ENCODE measurements at places on chromosomes 1 and 21. TPM values are rescaled to one million over a fixed set of nuclear protein-coding genes. Genes with fewer than 3 reads are reported as not detected.

DNA sequence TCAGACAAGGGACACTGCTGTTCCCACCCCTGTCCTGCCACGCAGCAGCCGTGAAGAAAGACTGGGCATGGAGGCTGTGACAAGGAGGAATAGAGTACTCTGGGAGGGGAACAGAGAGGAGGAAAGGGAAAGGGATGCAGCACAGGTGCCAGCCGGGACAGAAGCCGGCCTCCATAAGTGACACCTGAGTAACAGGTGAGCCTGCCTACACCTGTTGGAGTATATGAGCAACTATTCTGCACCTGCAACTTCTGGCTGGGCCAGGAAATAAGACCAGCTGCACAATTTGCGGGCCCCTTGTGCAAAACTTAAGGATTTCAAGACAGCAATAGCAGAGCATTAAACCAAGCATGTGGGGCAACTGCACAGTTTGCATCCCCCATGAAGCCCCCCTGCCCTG is 72.5 kb upstream of the GOLT1A start:
- no peak overlapping the region for H3K4me3 ChIP-seq
- no peak for DNase-seq
- H3K36me3 ChIP-seq, result no peaks in the 10 kb centered on the region
- peak overlapping the region; percentile 65 for H3K27ac ChIP-seq
- peaks cover 32% of the 10 kb centered on the region for H3K4me1 ChIP-seq

DNA sequence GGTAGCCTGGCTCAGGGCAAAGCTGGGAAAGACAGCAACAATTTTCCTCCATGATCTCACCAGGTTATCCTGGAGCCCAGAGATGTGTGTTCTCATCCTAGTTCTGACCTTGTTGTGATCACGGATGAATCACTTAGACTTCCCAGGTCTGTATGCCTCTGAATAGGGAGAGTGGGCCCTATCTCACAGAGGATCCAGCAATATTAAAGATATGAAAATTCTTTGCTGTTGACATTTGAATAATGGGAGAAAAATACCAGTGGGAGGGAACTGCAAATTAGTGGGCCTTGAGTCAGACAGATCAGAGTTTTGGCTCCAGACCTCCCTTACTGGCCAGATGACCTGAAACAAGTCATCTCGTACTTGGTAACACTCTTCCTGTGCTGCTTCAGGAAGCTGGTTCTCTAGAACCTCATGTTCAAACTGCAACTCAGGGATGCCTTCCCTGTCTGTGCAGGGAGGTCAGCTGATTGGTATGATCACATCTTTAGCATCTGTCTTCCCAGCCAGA is 32.8 kb upstream of the RNF19B start:
- H3K27ac ChIP-seq, result peak overlapping the region; percentile 24
- peaks cover 44% of the 10 kb centered on the region for H3K4me1 ChIP-seq
- H3K36me3 ChIP-seq, result no peaks in the 10 kb centered on the region
- H3K4me3 ChIP-seq, result no peak overlapping the region
- no peak for DNase-seq

GRCh38 chr1:153899509-153899908 is 23.3 kb downstream of the GATAD2B start:
- H3K27ac ChIP-seq, result no peak overlapping the region
- no peaks in the 10 kb centered on the region for H3K27me3 ChIP-seq
- no peak overlapping the region for H3K4me3 ChIP-seq
- no peak for DNase-seq

- H3K27me3 ChIP-seq, result no peaks in the 10 kb centered on the region
- H3K27ac ChIP-seq, result peak overlapping the region; percentile 85
- H3K4me3 ChIP-seq, result peak overlapping the region; percentile 97
- peaks cover 45% of the 10 kb centered on the region for H3K4me1 ChIP-seq
- no peaks in the 10 kb centered on the region for H3K36me3 ChIP-seq
Measured at GRCh38 chr1:202807451-202807925, 733 bp downstream of the KDM5B start.

DNA sequence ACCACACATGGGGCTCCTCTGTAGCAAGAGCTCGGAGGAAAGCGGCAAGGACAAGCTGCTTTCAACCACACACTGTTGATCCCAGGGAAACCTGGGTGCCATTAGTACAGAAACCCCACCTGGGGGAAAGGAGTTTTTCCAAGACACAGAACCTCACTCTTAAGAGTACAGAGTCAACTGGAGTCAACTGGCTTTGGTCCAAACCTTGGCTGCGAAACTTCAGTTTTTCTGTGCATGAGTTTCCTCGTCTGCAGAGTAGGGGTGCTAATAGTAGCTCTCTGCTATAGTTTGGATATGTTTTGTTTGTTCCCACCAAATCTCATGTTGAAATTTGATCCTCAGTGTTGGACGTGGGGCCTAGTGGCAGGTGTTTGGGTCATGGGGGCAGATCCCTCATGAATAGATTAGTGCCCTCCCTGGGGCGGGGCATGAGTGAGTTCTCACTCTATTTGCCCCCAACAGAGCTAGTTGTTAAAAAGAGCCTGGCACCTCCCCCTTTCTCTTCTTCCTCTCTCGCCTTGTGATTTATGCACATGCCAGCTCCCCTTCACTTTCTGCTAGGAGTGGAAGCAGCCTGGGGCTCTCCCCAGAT is 161.1 kb downstream of the PIGK start:
- no peak overlapping the region for H3K4me3 ChIP-seq
- H3K4me1 ChIP-seq, result no peaks in the 10 kb centered on the region
- H3K27me3 ChIP-seq, result no peaks in the 10 kb centered on the region
- H3K36me3 ChIP-seq, result no peaks in the 10 kb centered on the region
- DNase-seq, result no peak
- H3K27ac ChIP-seq, result no peak overlapping the region

- H3K27ac ChIP-seq, result no peak overlapping the region
- H3K27me3 ChIP-seq, result no peaks in the 10 kb centered on the region
- DNase-seq, result no peak
Measured at GRCh38 chr21:41170442-41170841, 2.5 kb downstream of the BACE2 start.

GRCh38 chr1:165449131-165449530 is 4.2 kb upstream of the RXRG start:
- H3K4me1 ChIP-seq, result peaks cover 4% of the 10 kb centered on the region
- no peak overlapping the region for H3K27ac ChIP-seq
- H3K27me3 ChIP-seq, result peaks cover 5% of the 10 kb centered on the region

GRCh38 chr1:85623061-85623471 is 42.5 kb downstream of the CCN1 start:
- no peak overlapping the region for H3K4me3 ChIP-seq
- H3K27me3 ChIP-seq, result no peaks in the 10 kb centered on the region
- H3K36me3 ChIP-seq, result no peaks in the 10 kb centered on the region
- no peak for DNase-seq
- no peak overlapping the region for H3K27ac ChIP-seq
- peaks cover 4% of the 10 kb centered on the region for H3K4me1 ChIP-seq

- H3K4me1 ChIP-seq, result peaks cover 19% of the 10 kb centered on the region
- no peak for DNase-seq
- H3K27me3 ChIP-seq, result no peaks in the 10 kb centered on the region
- H3K36me3 ChIP-seq, result no peaks in the 10 kb centered on the region
- no peak overlapping the region for H3K27ac ChIP-seq
Measured at GRCh38 chr1:235913311-235913710, 46.6 kb upstream of the LYST start.

GRCh38 chr1:220527279-220527907 is 543 bp upstream of the MARK1 start:
- peaks cover 59% of the 10 kb centered on the region for H3K27me3 ChIP-seq
- no peak for DNase-seq
- peak overlapping the region; percentile 53 for H3K27ac ChIP-seq
- H3K4me1 ChIP-seq, result no peaks in the 10 kb centered on the region
- H3K36me3 ChIP-seq, result no peaks in the 10 kb centered on the region

- H3K27me3 ChIP-seq, result no peaks in the 10 kb centered on the region
- peak overlapping the region; percentile 72 for H3K27ac ChIP-seq
- peak overlapping the region; percentile 23 for H3K4me3 ChIP-seq
Measured at GRCh38 chr1:39960431-39960958, 5.5 kb downstream of the MFSD2A start.

- peaks cover 11% of the 10 kb centered on the region for H3K4me1 ChIP-seq
- DNase-seq, result no peak
- H3K4me3 ChIP-seq, result no peak overlapping the region
- no peaks in the 10 kb centered on the region for H3K36me3 ChIP-seq
- no peaks in the 10 kb centered on the region for H3K27me3 ChIP-seq
Measured at GRCh38 chr1:100628631-100629081, 90.7 kb downstream of the GPR88 start.

DNA sequence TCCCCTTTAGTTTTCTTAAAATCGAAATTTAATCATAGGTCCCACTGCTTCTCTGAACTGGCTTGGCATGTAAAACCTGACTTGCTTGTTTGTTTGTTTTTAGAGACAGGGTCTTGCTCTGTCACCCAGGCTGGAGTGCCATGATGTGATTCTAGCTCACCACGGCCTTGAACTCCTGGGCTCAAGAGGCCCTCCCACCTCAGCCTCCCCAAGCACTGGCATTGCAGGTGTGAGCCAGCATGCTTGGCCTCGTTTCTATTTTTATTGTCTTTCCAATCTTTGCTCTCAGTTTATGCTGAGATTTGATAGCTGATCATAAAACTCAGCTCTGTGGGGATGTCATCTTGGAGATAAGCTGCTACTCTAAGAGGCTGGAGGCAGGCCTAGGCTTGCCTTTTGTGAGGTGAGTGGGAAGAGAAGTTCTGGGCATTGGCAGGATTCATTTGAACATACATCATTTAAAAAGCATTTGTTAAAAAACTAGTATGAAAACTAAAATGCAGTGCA is 51.5 kb upstream of the GCLM start:
- no peak overlapping the region for H3K27ac ChIP-seq
- no peak overlapping the region for H3K4me3 ChIP-seq
- no peaks in the 10 kb centered on the region for H3K27me3 ChIP-seq
- peaks cover 3% of the 10 kb centered on the region for H3K4me1 ChIP-seq
- H3K36me3 ChIP-seq, result no peaks in the 10 kb centered on the region

DNA sequence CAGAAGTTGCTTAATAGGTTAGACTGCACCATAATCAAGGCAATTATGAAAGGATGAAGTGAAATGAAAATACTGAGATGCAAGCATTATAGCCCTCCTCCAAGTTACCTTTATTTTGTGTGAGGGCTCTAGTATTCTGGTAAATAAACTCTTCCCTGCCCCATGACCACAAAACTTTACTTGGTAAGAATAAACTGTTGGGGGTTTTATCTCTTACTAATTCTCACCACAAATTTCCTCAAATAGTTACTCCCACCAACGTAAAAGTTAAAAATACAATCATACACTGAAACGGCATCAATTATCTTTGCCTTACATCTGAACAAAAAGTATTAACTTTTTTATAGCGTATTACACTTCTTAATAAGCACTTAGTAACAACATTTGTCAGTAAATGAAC is 29.5 kb downstream of the C21orf91 start:
- H3K4me3 ChIP-seq, result no peak overlapping the region
- H3K27me3 ChIP-seq, result no peaks in the 10 kb centered on the region
- no peak overlapping the region for H3K27ac ChIP-seq
- DNase-seq, result no peak

DNA sequence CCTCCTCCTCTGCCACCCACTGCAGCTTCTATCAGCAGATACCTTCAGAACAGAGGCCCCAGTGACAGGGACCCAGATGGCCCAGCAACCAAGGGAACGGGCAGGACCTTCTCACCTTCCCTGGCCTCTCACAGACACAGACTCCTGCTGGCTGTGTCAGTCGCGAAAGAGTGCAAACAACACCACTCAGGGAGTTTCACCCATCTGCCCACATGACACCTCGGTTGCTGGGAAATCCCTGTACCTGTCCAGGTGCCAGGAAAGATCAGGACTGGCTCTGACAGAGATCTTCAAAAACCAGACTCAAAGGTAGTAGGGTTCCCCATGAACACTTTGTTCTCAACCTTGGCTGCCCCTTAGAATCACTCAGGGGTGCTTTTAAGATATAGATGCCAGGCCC is 83.5 kb upstream of the HIVEP3 start:
- peaks cover 3% of the 10 kb centered on the region for H3K4me1 ChIP-seq
- H3K4me3 ChIP-seq, result no peak overlapping the region
- no peaks in the 10 kb centered on the region for H3K36me3 ChIP-seq
- no peaks in the 10 kb centered on the region for H3K27me3 ChIP-seq

DNA sequence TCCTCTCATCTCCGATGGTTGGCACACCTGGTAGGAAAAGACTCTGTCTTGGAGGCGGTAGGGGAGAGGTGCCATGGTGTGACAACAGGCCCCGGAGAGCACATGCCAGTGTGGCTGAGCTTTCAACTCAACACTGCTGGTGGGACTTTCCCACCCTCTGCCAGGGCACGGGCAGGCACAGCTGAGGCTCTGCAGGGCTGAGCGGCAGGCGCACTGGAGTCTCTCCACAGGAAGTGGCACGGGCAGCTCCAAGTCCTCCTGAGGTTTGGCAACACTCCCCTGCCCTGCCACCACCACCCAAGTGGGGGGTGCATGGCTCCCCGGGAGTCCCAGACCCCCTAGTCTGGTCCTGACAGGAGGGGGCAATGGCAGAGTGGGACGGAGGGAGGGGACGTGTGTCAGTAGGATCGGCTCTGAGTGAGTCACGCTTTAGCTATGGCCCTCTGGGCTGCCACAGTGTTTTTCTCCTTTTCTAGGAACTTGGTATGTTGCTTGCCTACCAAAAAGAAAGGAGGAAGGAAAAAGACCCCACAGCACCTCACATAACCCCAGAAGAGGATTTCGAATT is 27.3 kb upstream of the EVA1B start:
- H3K36me3 ChIP-seq, result peaks cover 60% of the 10 kb centered on the region
- no peaks in the 10 kb centered on the region for H3K27me3 ChIP-seq
- H3K27ac ChIP-seq, result peak overlapping the region; percentile 56
- peaks cover 41% of the 10 kb centered on the region for H3K4me1 ChIP-seq
- DNase-seq, result peak; percentile 80
- H3K4me3 ChIP-seq, result no peak overlapping the region

GRCh38 chr1:88890791-88891317 is 513 bp downstream of the GTF2B start:
- peak overlapping the region; percentile 95 for H3K27ac ChIP-seq
- H3K36me3 ChIP-seq, result peaks cover 16% of the 10 kb centered on the region
- DNase-seq, result no peak
- H3K4me3 ChIP-seq, result peak overlapping the region; percentile 96
- H3K4me1 ChIP-seq, result peaks cover 18% of the 10 kb centered on the region

GRCh38 chr1:223143537-223144248 is 645 bp upstream of the TLR5 start:
- peaks cover 24% of the 10 kb centered on the region for H3K4me1 ChIP-seq
- peak overlapping the region; percentile 72 for H3K27ac ChIP-seq
- H3K27me3 ChIP-seq, result no peaks in the 10 kb centered on the region
- H3K4me3 ChIP-seq, result peak overlapping the region; percentile 66
- DNase-seq, result peak; percentile 88

- DNase-seq, result no peak
- H3K36me3 ChIP-seq, result peaks cover 68% of the 10 kb centered on the region
- H3K27me3 ChIP-seq, result no peaks in the 10 kb centered on the region
- no peaks in the 10 kb centered on the region for H3K4me1 ChIP-seq
- H3K27ac ChIP-seq, result no peak overlapping the region
- H3K4me3 ChIP-seq, result no peak overlapping the region
Measured at GRCh38 chr1:11193376-11193775, 4.2 kb downstream of the ANGPTL7 start.

The PLEKHA6 gene
- 7.1 TPM for total RNA-seq

The UMODL1 gene
- 0.49 TPM for total RNA-seq

The LAPTM5 gene
- 424 TPM for total RNA-seq

The KCNJ6 gene
- 0.06 TPM for total RNA-seq

The BLZF1 gene
- total RNA-seq, result 22.4 TPM

The FNDC5 gene
- total RNA-seq, result 1.5 TPM

The LRRC38 gene
- 0.17 TPM for total RNA-seq
